Activated T-helper 2 cell treated with anti-CD3 and anti-CD28 coated beads, Interferon-gamma antibody, Interleukin-2, Interleukin-4, amounts not matched to agents 10 μg/mL and 5 μg/mL and 100 μg/mL, durations not matched to agents 14 hours and 24 hours and 36 hours (primary cell): ENCODE measurements at places on chromosomes 6 and 20. TPM values are rescaled to one million over a fixed set of nuclear protein-coding genes. Genes with fewer than 3 reads are reported as not detected.

OSER1 gene
- 21.4 and 22.4 TPM in 2 replicates for total RNA-seq

CFB gene
- 0.16 TPM in 1 of 2 replicates, not detected in the other for total RNA-seq

SLCO4A1 gene
- total RNA-seq, result 59.2 and 61.1 TPM in 2 replicates

RBBP8NL gene
- total RNA-seq, result not detected in 2 replicates

SLC17A1 gene
- total RNA-seq, result 0.32 and 0.34 TPM in 2 replicates

UNC93A gene
- total RNA-seq, result not detected in 2 replicates

ZNF341 gene
- total RNA-seq, result 6.8 and 7.0 TPM in 2 replicates

NEDD9 gene
- 34.5 and 35.0 TPM in 2 replicates for total RNA-seq

ZHX3 gene
- 8.2 and 11.4 TPM in 2 replicates for total RNA-seq

GRCh38 chr20:8434326-8434876, 302.3 kb downstream of the PLCB1 start:
- no peaks in the 10 kb centered on the region for H3K36me3 ChIP-seq
- no peaks in the 10 kb centered on the region for H3K4me1 ChIP-seq
- DNase-seq, result no peak
- no peak overlapping the region for H3K27ac ChIP-seq
- H3K27me3 ChIP-seq, result peaks cover 2% of the 10 kb centered on the region

DNA sequence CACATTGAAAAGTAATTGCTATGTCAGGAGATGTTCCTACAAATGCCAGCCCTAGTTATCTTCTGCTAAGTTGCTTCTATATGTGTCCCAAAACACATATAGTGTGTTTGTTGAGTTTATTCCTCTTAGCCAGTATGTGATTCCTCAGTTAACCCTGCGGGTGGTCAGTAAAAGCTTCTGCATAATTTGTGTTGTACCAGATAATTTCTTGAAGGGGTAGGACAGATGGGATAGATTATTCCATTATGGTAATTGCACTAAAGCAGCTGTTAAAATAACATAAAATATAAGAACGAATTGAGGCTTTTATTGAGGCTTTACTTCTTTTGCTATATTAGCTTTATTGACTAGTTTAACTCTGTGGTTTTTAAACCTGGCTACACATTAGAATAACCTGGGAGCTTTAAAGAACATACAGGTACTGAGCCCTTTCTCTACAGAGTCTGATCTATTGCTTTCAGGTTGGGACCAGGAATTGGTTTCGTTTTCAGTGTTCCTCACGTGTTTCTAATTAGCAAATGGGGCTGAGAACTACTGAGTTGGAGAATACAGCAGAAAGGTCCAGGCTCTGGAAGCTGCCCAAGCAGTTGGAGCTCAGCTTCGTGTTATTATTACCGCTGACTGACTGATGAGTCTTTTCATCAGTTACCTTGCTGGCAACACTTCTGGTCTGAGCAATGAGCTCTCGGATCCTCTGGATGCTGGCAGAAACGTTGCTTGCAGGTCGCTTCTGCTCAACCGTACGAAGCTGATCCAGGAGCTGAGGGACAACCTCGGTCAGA, 56.9 kb downstream of the FAM229B start:
- H3K27me3 ChIP-seq, result peaks cover 17% of the 10 kb centered on the region
- no peaks in the 10 kb centered on the region for H3K36me3 ChIP-seq
- no peak overlapping the region for H3K4me3 ChIP-seq

DNA sequence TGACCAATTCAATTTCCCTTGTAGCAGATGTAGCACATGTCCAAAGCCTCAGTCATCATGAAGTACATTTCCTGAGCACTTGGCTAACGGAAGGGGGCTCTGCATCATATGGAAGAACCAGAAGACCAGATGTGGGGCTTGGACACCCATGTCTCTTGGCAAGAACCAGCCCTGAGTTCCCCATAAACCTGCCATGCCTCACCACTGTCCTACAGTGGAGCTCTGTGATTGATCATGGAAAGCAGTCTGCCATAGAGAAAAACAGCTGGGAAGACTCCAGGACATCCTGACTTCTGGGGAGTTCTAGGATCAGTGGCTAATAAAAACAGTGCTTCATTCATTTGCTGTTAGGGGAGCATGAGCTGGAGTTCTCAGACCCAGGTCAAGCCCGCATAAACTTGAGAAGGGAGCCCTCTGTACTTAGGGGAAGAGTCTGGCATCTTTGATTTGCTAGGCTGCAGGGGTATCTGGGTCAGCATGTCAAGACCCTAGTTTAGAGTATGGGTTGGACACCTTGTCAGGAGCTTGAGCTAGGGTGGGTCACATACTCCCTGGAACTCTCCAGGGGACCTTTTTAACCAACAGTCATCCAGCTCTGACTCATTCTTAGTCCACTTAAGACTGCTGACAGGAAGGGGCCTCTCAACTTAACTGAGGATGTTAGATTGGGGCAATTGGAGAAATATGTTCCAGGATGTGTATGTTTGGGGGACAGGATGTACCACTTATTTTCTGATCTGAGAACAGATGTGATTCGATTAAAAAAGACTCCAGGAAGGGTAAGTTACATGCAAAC, 26.3 kb upstream of the TRAM2 start:
- H3K36me3 ChIP-seq, result no peaks in the 10 kb centered on the region
- DNase-seq, result no peak
- no peak overlapping the region for H3K27ac ChIP-seq
- H3K4me3 ChIP-seq, result no peak overlapping the region
- H3K4me1 ChIP-seq, result peaks cover 10% of the 10 kb centered on the region
- H3K27me3 ChIP-seq, result peaks cover 5% of the 10 kb centered on the region

- no peaks in the 10 kb centered on the region for H3K27me3 ChIP-seq
- no peak overlapping the region for H3K27ac ChIP-seq
Observed at GRCh38 chr6:168210239-168211105, 109.1 kb downstream of the DACT2 start.

DNA sequence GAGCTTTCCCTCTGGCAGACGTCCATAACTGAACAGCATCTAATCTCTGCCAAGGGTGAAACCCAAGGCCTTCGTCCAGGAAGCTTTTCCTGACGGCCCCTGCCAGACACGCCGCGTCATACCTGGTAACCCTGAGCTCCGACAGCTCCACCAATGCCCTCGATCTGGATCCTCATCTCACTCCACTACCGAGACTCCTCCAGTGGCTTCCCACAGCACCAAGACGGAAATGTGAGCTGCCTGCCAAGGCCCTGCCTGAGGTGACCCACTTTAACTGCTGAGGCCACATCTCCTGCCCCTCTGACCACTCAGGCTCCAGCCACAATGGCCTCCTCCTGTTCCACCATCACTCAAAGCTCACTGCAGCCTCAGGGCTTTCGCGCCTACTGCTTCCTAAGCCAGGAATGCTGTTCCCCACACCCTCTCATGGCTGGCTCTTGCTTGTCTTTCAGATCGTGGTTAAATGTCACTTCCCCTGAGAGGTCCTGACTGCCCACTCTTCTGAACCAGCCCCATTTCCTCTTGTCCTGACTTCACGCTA, 143.2 kb downstream of the PREX1 start:
- DNase-seq, result no peak
- no peaks in the 10 kb centered on the region for H3K27me3 ChIP-seq
- H3K4me1 ChIP-seq, result peaks cover 7% of the 10 kb centered on the region
- no peak overlapping the region for H3K4me3 ChIP-seq
- H3K36me3 ChIP-seq, result peaks cover 28% of the 10 kb centered on the region
- H3K27ac ChIP-seq, result no peak overlapping the region

- peaks cover 44% of the 10 kb centered on the region for H3K4me1 ChIP-seq
- H3K27ac ChIP-seq, result no peak overlapping the region
- DNase-seq, result no peak
- H3K36me3 ChIP-seq, result peaks cover 8% of the 10 kb centered on the region
Observed at GRCh38 chr6:26230351-26230750, 134.6 kb upstream of the BTN3A2 start.

GRCh38 chr6:112300896-112301295, 46.2 kb upstream of the RFPL4B start:
- no peak overlapping the region for H3K4me3 ChIP-seq
- H3K27ac ChIP-seq, result no peak overlapping the region
- no peak for DNase-seq
- peaks cover 76% of the 10 kb centered on the region for H3K27me3 ChIP-seq
- no peaks in the 10 kb centered on the region for H3K36me3 ChIP-seq

DNA sequence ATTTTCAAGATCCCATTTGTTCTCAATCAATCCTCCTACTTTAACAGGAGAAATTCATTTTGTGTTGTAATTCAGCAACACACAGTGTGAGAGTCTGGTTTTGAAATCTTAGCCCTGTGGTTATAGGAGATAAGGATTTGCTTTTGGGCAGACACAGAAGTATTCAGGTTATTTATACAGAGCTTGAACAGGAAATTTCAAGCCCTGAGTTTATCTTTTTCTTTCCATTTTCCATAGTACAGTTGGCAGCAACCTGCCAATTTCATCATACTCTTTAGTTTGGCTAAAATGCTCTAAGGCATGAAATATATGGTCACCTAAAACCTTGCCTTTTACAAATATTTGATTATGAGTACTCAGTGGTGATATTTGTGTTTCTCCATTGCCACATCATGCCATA, 41.4 kb downstream of the PKIB start:
- H3K36me3 ChIP-seq, result no peaks in the 10 kb centered on the region
- no peak overlapping the region for H3K27ac ChIP-seq
- no peaks in the 10 kb centered on the region for H3K4me1 ChIP-seq
- DNase-seq, result no peak
- H3K4me3 ChIP-seq, result no peak overlapping the region
- H3K27me3 ChIP-seq, result no peaks in the 10 kb centered on the region

DNA sequence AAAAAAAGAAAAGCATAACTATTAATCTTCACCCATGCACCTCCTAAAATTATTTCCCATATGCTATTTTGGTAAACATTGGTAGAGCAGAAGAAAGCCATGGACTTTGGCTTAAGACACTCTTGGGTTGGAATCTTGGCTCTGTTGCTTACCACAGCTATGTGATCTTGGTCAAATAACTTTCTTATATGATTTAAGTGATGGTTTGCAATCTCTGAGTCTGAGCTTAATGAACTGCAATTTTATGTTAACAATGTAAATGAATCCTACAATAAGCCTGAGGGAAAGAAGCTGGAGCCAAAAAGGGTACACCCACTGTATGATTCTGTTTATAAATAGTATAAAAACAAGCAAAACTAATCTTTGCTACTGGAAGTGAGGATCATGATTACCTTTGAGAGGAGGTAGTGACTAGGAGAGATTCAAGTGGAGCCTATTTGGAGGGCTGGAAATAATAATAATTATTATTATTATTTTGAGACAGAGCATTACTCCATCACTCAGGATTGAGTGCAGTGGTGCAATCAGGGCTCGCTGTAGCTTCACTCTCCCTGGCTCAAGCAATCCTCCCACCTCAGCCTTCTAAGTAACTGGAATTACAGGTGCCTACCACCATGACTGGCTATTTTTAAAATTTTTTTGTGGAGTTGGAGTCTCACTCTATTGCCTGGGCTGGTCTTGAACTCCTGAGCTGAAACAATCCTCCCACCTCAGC, 34.5 kb downstream of the ABRACL start:
- H3K27me3 ChIP-seq, result peaks cover 7% of the 10 kb centered on the region

GRCh38 chr20:47066484-47067270, 172.0 kb downstream of the EYA2 start:
- no peak overlapping the region for H3K4me3 ChIP-seq
- H3K4me1 ChIP-seq, result no peaks in the 10 kb centered on the region
- H3K27me3 ChIP-seq, result peaks cover 1% of the 10 kb centered on the region

- no peak overlapping the region for H3K27ac ChIP-seq
- H3K27me3 ChIP-seq, result no peaks in the 10 kb centered on the region
- no peak overlapping the region for H3K4me3 ChIP-seq
- no peaks in the 10 kb centered on the region for H3K4me1 ChIP-seq
- no peak for DNase-seq
Observed at GRCh38 chr6:91538622-91539021, 951.8 kb upstream of the MAP3K7 start.

GRCh38 chr6:111086685-111087084, 618 bp upstream of the SLC16A10 start:
- peak overlapping the region; percentile 76 for H3K4me3 ChIP-seq
- no peak overlapping the region for H3K27ac ChIP-seq
- H3K4me1 ChIP-seq, result peaks cover 22% of the 10 kb centered on the region
- H3K27me3 ChIP-seq, result peaks cover 19% of the 10 kb centered on the region

DNA sequence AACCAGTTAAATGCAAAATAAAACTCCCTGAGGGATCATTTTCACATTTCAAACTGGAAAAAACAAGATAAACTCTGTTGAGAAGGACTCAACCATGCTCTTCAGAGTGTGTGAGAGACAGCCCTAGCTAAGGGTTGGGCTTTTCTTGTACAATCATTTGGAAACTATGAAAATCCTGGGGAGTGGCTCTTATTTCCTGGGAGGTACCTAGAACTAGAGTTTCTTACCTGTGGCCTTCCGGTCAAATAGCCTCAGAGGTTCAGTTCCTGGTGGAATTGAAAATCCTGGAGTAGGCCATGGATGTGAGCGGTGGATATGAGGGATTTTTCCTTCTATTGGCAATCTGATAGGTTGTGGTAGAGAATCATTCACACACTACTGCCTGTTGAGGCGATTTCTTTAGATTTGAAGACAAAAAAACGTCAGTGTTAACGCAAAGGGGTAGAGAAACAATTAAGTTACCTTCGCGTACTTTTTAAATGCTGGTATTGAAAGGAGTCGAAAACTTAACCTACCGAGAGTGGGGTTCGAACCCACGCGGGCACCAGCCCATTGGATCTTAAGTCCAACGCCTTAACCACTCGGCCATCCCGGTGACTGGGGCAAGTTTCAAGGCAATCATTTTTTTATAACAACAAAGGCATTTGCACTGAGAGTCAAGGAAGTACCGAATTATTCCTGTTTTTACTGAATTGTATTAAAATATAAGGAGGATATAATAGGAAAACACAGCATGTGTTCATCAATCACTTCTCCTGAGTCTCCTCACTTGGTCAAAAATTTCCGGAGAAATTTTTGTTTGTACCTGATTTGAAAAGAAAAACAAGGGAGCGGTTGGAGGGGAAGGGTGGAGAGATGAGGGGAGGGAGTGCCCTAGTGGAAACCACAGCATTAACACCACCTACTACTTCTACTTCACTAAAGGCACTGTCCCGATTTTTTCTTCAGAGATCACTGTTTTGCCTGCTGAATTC, 191.3 kb downstream of the OR2B2 start:
- H3K36me3 ChIP-seq, result no peaks in the 10 kb centered on the region
- no peak overlapping the region for H3K4me3 ChIP-seq
- no peak for DNase-seq

DNA sequence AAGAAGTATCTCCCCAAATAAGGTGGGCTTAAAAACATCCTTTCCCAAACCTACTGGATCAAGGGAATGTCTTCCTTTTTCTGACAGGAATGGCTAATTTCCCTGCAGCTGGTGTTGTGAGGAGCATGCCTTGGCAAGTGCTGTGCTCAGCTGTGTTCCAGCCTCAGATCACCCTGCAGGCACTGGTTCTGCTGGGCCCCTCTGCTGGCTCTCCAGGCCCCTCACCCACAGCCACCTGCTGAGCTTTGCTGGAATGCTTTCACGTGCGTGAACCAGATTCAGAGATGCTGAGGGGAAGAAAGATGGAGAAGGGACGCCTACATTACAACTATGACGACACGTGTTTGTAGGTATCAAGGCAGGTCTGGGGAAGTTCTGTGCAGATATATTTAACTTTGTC, 71.3 kb upstream of the FOXC1 start:
- H3K36me3 ChIP-seq, result no peaks in the 10 kb centered on the region
- H3K27me3 ChIP-seq, result peaks cover under 1% of the 10 kb centered on the region
- DNase-seq, result no peak
- peaks cover 11% of the 10 kb centered on the region for H3K4me1 ChIP-seq
- H3K27ac ChIP-seq, result no peak overlapping the region
- no peak overlapping the region for H3K4me3 ChIP-seq
